Posterior vena cava (tissue), 2 donors: ENCODE measurements at places on chromosomes 6 and 20. TPM values are rescaled to one million over a fixed set of nuclear protein-coding genes. Genes with fewer than 3 reads are reported as not detected.

MYB gene
- 0.29 TPM for total RNA-seq

TMEM74B gene
- 0.74 TPM for total RNA-seq

GID8 gene
- 20.0 TPM for total RNA-seq

RFX6 gene
- not detected for total RNA-seq

FAM162B gene
- total RNA-seq = 3.9 TPM

OPRL1 gene
- total RNA-seq = 0.76 TPM

TRIM15 gene
- not detected for total RNA-seq

CDK19 gene
- total RNA-seq = 12.7 TPM

TCP11 gene
- total RNA-seq = not detected

DNA sequence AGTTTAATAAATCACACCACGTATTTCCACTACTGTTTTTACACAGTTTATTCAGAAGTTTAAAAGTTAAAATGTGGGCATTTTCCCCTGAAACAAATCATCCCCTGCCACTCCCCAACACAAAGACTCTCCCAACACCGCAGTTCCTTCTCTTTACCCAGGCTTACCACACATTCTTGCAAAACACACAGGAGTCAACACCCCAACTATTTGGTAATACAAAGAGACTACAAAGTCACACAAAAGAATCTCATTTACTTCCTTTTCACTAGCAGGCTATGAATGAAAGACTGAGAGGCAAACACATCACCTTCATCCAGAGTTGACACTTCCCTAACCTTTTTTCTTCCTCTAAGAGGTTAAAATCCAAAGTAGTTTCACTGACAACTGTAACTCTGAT, 51.1 kb downstream of the KCTD20 start:
- no peak for DNase-seq

DNA sequence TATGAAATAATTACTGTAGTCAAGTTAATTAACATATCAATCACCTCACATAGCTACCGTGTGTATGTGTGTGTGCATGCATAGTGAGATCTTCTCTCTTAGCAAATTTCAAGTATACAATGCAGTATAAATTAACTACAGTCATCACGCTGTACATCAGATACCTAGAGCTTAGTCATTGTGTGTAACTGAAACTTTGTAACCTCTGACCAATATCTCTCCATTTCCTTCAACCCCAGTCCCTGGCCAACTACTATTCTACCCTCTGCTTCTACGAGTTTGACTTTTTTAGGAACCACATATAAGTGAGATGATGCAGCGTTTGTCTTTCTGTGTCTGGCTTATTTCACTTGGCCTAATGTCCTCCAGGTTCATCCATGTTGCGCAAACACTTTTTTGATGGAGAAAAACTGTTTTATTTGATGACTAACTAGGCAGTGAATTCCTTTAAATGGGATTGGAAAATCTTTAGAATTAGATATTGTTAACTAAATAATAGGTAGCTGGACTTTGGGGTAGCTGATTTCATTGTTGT, 459.5 kb downstream of the DHX35 start:
- DNase-seq = no peak

GRCh38 chr20:24033565-24033964, 45.0 kb upstream of the GGTLC1 start:
- no peak for DNase-seq

DNA sequence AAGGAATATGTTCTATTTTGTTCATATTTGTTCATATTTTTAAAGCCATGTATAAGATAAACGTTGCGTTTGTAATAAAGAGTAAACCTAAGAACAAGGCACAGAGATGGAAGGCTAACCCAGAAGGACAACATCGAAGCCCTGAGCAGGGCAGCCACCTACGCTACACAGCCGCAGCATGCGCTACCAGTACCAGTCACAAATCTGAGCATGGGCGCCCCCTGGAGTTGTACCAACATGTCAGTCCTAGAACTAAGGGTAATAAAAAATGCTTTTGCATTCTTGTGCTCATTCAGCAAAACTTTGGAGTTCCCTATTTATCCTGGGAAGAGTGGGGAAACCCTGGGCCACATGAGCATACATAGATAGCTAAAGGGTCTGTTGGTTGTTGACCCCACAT, 70.6 kb downstream of the PLEKHG1 start:
- DNase-seq = no peak

GRCh38 chr6:165817771-165818170, 154.7 kb upstream of the PDE10A start:
- no peak for DNase-seq

DNA sequence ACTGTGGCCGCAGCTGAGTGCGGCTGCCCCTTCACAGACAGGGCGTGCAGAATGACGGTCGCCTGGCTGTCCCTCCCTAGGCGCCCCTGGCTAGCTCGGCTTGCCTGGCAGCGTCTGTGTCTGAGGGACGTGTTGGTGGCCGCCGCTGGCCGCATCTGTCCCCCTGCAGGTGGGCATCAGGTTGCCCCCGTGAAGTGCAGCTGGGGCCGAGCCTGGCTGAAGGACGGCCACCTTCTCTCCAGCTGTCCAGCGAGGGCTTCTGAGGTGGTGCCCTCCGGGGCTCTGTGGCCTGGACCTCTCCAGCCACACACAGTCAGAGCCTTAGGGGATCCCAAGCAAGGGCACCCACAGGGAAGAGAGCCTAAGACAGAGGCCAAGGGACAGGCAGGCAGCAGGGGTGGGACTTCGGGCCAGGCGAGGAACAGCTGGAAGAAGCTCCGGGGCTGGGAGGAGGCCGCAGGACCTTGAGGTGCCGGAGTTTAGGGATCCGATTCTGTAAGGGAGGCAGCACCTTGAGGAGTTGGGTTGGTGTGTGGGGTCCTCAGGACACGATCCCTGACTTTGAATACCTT, 89.0 kb upstream of the EPB41L1 start:
- DNase-seq = no peak

DNA sequence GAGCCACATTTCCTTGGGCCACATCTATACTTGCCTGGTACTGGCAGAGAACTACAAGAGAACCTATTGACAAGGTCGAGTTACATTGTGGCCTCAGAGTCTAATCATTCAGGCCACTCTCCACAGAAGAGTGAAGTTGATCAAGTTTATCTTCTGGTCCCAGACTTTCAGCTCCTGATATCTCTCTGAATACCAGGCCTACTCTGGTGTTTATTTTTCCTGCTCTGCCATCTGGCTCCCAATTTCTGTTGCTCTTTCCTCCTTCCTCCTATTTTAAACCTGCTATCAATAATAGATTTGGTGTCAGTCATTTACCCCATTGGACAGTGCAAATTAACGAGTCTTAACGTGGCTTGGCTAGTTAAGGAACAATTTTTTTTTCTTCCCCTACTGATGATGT, 46.6 kb downstream of the SCGN start:
- DNase-seq = no peak

DNA sequence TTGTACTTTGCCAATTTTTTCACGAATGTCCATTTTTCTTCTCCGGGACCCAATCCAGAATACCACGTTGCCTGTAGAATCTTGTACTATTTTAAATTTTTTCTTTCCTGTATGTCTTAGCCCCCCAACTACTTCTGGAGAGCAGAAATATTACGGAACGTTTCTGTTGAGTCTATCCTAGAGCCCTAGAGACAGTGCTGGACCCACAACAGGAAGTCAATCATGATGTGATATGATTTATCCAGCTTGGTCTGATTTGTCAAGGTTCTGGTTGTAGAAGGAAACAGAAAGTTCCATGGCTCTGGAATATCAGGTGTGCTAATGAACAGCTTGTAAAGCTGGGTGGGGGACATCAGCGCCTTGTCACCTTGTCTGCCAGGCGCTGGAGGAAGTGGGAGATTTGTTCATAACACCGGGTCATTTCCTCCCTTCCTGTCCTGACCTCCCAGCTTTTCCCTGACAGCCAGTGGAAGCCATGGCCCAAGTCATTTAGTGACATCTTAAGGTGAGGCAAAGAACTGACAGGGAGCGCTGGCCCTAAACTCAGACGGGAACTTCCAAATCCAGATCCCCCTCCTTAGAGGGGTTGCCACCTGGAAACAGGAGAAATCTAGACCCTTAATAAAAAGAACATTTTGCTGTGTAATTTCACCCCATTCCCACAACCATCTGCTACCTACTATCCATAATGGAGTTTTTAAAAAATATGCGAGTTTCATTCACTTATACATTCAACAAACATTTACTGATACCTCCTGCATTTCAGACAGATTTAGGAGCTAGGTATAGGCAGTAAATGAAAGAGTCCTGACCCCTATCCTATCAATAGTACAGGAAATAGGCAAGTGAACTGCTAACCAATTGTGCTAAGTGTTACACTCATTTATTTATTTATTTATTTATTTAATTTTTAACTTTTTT, 130.5 kb downstream of the ZFP64 start:
- DNase-seq = no peak

GRCh38 chr6:3371222-3371949, 85.5 kb downstream of the SLC22A23 start:
- no peak for DNase-seq

DNA sequence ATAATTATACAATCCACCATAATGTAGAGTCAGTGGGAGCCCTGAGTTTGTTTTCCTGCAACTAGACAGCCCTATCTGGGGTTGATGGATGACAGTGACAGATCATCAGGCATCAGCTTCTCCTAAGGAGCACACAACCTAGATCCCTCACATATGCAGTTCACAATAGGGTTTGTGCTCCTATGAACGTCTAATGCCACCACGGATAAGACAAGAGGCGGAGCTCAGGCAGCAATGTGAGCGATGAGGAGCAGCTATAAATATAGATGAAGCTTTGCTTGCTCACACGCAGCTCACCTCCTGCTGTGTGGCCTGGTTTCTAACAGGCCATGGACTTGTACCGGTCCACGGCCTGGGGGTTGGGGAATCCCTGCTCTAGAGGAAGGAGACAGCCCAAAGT, 25.9 kb downstream of the EDEM2 start:
- DNase-seq = no peak

DNA sequence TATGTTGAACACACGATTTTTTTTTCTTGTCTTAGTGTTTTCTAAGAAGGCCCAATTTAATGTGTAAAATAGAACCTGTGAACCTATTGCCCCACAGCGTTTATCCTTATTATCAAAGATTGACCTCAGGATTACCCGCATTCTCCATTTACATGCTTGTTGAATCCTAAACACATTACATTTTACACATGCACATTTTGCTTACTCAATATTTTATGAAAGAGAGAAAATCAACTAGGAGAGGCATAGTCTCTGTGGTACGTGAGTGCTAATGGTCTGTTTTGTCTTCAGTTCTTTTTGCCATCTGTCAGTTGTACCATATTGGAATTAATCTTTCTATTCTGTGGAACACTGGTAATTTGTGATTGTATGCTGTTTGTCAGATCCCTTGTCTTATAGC, 80.1 kb upstream of the SMIM8 start:
- no peak for DNase-seq

GRCh38 chr20:11553603-11554002, 364.1 kb upstream of the BTBD3 start:
- no peak for DNase-seq

- no peak for DNase-seq
Measured at GRCh38 chr6:109027964-109028363, 66.7 kb downstream of the SESN1 start.

- no peak for DNase-seq
Measured at GRCh38 chr6:131045139-131045538, 17.9 kb downstream of the EPB41L2 start.

DNA sequence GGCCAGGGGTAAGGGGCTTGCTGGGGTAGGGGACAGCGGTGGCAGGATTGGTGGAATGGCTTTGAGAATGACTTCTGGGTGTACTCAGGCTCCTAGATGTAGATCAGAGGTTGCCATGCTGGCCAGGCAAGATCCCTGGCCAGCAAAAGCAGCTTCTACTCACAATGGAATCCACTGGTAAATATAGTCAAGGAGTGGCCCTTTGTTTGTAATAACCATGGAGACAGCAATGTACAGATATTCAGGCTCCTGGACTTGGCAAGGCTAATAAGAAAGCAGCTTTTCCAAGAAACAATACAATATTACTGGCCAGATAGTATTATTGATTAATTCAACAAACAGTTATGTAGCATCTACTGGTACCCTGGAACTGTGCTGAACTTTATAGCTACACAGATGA, 37.9 kb downstream of the CDH26 start:
- DNase-seq = no peak

DNA sequence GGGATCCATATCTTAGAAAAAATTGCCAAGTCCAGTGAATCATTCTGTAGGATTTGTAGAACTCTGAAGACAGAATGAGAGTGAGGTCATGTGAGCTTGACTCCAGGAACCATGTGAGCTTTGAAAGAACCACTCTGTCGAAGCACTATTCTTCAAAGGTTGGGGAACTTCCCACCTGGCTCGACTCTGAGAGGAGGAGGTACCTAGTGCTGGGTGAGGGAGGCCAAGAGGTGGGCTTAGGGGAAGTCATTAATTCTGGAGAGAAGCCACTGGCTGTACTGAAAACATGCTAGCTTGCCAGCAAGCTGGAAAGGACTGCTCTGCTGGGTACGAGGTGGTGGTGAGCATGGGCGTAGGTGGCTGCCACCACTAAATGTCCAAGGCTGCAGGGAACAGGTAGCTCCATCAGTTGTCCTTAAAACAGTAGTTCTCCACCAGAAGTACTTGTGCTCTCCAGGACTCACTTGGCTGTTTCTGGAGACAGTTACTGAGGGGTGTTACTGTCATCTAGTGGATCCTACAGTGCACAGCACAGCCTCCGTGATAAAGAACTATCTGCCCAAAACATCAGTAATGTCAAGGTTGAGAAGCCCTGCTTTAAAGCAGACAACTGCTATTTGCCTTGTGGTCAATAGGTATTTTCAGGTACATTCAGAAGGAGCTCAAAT, 34.7 kb upstream of the SYNJ2 start:
- DNase-seq = no peak

DNA sequence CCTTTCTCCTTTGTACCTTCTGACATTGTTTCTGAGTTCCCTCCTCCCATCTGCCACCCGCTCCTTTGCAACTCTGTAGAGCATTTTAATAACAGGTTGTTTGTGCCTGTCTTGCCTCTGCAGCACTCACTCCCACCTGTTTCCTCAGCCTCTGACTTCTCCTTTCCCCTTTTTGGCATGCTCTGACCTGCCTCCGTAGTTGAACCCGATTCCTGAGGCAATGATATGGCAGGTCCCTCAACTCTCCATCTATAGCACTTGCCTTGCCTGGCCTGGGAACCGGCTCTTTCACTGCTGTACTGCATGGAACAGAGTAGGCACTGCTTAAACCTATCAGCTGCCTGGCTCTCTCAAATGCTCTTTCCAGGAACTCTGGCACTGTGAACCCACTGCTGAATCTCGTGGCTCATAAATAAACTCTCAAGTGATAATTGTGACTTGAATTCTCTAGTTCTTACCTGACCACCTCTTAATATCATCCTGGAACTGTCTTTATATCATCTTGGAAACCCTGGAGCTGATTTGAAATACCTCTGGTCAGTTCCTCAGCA, 50.3 kb downstream of the UTRN start:
- no peak for DNase-seq

GRCh38 chr6:126574301-126574700, 234.4 kb downstream of the CENPW start:
- no peak for DNase-seq
